DMS79 (cell line): ENCODE measurements at places on chromosomes 2 and 18.

DNA sequence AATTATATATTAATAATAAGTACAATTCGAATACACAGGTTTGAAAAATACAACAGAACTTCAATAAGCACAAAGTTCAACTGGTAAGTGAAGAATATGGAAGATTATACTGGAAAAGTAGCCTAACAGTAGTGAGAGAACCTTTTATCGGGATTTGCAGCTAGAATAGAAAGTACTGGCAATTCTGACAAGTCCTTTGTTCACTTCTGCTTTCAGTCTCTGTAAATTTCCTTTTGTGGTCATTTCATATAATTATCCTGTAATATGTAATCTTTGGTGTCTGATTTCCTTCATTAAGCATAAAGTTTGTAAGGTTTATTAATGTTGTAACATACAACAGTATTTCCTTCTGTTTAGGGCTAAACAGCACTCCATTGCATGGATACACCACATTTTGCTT, 67.2 kb downstream of the CUL3 start:
- no peak for DNase-seq

GRCh38 chr2:127790694-127791529, 20.1 kb downstream of the WDR33 start:
- no peak for DNase-seq

- DNase-seq = no peak
These were observed 454.1 kb downstream of the MEIS1 start for GRCh38 chr2:66888791-66889631.

DNA sequence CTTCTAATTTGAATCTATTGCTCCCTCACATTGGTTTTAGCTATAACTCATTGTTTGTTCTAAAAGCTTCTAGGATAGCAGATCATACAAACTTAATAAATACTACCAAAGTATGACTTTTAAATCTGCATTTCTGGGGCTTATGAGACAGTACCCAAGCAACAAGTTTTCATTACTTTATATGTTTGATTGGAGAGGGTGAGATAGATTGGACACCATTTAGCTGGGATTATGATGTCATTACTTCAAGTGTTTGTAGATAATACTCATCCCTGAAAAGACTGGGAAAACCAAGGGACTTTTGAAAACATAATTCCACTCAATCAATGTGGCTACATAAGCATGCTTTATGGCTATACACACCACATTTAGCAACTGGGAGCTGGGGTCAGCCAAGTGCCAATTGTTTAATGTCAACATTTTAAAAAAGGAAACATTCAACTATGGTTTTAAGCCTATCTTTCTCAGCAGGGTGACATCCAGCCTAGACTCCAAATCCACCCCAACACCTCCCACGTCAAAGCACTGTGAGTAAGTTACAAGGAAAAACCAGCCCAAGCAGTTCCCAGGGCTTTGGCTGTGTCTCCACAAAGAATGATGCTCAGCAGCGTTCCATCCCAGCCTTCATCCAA, 119.9 kb downstream of the ETAA1 start:
- DNase-seq = no peak

DNA sequence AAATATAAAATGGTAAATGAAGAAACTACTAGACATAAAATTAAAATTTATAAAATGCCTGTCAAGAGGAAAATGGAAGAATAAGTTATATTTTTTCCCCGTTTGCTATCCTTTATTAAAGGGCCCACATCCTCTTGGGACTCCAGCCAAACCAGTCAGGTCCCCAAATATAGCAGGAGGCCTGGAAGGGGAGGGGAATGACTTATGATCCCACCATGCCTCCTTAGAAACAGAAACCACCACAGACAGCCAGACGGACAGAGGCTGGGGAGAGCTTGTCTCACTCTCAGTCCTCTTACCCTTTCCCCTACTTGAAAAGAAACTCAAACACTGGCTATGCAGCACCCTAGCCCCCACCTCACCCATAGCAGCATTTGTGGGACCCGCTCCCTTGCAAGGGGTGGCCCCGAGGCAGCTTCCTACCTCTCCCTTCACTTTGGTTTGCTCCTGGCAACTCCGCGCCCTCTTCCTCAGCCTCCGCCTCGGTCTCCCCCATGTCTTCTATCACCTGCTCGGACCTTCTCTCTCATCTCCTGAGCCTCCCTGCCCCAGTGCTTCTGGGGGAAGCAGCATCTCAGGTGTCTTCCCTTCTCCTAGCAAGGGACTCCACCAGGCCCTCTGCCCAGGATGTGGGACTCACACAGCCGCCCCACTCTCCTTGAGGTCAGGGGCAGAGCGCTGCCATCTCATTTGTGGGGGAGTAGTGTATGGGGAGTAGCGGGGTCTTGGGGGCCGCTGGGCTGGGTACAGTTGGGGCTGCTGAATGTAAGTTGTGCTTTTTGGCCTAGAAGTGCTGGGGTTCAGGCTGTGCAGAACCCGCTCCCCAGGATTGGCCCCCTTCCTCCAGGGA, 37.4 kb upstream of the ANKRD62 start:
- no peak for DNase-seq

DNA sequence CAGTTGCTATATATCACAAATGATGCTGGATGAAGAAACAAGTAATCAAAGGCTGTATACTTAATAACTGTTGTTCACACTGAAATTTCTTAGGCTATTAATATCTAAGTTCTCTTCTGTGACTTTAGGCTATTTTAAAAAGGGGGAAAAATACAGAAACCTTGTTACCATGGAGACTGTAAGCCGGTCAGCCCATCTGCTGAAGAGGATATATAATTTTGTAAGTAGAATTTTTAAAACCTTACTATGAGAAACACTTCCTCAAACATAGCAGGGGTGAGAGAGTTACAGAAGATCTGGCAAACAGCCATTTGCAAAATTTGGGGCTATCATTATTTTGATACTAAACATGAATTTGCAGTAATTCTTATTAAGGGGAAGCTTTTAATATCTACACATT, 27.8 kb downstream of the CACNB4 start:
- DNase-seq = no peak

GRCh38 chr2:84902526-84902925, 2.9 kb upstream of the TMSB10 start:
- no peak for DNase-seq

GRCh38 chr18:58044370-58045241, 580 bp downstream of the NEDD4L start:
- peak; percentile 26 for DNase-seq

- no peak for DNase-seq
These were observed 29.9 kb upstream of the STK39 start for GRCh38 chr2:168277276-168277675.

DNA sequence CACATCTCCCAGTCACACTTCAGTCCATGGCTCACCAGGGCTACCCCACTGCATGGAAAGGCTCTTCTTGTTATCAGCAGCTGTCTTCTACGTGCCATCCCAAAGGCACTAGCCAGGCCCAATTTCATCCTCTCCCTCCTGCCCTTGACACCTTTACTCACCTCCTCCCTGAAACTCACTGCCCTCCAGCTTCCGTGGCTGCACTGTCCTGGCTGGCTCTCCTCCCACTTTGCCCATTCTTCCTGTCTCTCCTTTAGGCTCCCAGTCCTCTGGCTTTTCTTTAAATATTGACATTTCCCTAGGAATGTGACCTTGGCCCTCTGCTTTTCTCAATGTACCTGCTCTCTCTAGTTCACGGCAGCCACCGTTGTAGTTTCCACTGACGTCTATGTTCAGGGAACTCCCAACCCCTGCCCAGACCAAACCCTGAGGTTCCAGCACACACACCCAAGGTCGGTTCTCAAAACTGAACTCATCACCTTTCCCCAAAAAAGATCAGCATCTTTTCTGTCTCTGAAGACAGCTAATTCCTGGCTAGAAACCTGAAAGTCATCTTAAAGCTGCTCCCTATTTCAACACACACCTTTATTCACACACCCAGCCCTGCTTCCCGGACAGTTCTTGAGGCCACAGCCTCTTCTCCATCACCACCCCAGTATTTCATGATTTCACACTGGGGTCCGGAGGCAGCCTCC, 36.7 kb downstream of the WDFY1 start:
- DNase-seq = no peak

GRCh38 chr2:163155279-163155883, 316.8 kb upstream of the KCNH7 start:
- DNase-seq = peak; percentile 5

DNA sequence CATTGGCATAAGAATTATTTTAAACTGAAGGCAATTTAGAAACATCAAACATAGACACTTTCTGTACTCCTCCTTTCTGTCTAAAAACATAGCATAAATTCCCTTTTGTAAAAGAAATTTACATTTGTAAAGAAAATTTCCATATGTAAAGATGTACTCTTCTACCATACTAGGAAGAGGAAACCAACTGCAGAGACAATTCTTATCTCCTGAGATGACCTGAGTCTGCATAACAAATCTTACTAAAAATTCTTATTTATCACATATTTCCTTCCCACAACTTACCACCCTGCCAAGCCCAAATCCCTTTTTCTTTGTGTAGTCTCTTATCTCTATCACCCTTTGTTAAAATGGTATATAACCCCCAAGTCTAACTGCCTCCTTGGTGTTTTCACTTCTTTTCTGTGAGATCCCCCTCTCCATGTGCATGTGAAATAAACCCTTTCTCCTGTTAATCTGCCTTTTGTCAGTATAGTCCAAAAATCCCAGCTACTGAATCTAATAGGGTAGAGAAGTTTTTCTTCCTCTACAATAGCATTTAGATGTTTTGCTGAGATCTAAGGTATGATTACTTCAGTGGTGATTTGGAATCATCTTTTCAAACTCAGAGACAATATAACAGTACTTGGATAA, 81.0 kb downstream of the CHN1 start:
- DNase-seq = no peak

- DNase-seq = no peak
These were observed 13.8 kb upstream of the CCDC68 start for GRCh38 chr18:54973046-54973445.

GRCh38 chr2:68766376-68766845, 31.8 kb downstream of the ARHGAP25 start:
- peak; percentile 41 for DNase-seq

- DNase-seq = no peak
These were observed 50.0 kb downstream of the ANKMY1 start for GRCh38 chr2:240507778-240508251.

GRCh38 chr2:68789603-68790002, 55.0 kb downstream of the ARHGAP25 start:
- DNase-seq = no peak

GRCh38 chr2:211690736-211691135, 847.9 kb downstream of the ERBB4 start:
- DNase-seq = no peak

- no peak for DNase-seq
These were observed 150.8 kb downstream of the MEMO1 start for GRCh38 chr2:31859959-31860358.

DNA sequence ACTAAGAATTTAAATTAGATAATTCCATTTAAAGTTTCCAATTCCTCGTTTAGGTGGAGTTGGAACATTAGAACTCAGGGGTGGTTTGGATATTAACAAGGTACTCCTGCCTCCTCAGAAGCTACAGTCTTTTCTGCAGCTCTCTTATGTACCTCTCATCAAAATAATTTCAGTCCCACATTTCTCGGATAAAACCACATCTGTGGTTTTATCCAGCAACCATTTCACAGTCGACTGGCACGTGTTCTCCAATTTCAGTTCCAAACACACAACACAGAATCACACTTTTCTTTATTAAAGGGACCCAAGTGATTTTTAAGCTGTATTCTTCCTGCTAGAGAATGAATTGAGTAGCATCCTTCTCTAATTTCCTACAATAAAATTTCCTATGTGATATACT, 22.7 kb upstream of the NFU1 start:
- peak; percentile 9 for DNase-seq

GRCh38 chr2:164835302-164835701, 6.3 kb downstream of the COBLL1 start:
- DNase-seq = no peak

GRCh38 chr2:188089901-188090300, 201.8 kb upstream of the GULP1 start:
- no peak for DNase-seq

DNA sequence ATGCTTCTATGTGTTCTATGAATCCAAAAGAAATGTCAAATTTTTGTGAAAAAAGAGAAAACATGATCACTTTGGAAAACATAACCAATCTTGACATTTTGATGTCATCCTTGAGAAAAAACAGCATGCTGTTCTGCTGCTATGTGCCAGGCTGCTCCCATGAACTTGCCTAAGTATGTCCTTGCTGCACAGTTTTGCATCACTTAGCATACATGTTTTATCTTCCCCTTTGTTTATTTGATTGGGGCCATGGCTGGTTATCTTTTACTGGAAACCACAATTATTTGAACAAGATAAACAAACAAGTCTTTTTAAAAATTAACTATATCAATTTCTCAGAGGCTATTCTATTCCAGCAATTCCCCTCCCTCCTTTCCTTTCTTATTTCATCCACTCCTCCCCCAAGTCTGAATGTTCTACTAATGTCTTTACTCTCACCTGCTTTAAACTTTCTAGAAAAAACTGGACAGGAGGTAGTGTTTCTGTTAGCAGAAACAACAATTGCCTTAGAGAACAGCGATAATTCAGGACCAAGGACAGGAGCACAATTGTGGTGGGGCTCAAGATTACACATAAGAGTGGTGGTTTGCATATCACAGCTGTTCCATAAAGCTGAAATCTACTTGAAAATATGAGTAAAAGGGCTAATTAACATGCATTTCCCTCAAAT, 6.7 kb downstream of the AOX1 start:
- DNase-seq = no peak

DNA sequence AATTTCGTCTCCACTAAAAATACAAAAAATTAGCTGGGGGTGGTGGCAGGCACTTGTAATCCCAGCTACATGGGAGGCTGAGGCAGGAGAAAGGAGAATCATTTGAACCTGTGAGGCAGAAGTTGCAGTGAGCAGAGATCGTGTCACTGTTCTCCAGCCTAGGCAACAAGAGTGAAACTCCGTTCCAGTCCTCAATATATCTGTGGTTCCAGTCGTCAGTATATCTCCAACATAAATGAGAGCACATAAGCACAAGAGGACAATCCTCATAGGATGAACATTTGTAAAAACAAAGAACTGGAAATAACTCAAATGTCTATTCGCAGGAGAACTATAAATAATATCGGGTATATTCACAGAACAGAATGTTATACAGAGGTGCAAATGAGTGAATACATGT, 13.1 kb upstream of the PLEK start:
- DNase-seq = no peak

DNA sequence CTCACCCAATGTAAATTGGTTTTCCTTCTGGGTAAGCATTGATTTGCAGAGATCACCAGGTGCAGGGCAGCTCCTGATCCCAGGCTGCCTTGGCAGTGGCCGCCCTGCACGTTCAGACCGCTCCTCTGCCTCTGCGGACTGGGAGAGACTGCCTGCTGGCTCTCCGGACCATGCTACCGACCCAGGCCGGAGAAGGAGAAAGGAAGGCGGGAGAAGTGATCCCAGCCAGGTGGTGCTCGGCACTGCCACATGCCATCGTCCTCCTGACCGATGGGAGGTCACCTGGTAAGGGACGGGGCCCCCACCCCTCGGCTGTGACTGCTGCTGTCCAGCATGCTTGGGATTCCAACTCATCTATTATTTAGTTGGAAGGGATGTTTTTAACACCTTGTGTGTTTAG, 108.1 kb upstream of the POU3F3 start:
- DNase-seq = no peak

DNA sequence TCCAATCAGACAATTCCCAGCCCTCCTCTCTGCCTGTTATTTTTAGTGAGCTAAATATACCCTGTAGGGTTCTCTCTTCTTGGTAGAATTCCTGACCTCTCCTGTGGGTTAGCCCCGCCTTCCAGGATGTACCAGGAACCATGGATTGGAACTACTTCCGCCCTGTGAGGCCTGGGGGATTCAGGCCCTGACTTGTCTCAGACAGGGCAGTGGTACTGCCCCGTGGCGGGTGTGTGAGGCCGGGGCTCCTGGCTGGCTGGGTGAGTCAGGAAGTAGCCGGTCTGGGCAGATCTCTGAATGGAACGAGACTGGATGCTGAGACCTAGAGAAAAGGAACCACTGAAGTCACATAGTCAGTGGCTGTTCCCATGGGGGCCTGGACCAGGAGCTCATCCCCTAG, 50.5 kb downstream of the DYSF start:
- no peak for DNase-seq
